ENCODE measurements at places on chromosomes 5 and 9. TPM values are rescaled to one million over a fixed set of nuclear protein-coding genes. Genes with fewer than 3 reads are reported as not detected.

DNA sequence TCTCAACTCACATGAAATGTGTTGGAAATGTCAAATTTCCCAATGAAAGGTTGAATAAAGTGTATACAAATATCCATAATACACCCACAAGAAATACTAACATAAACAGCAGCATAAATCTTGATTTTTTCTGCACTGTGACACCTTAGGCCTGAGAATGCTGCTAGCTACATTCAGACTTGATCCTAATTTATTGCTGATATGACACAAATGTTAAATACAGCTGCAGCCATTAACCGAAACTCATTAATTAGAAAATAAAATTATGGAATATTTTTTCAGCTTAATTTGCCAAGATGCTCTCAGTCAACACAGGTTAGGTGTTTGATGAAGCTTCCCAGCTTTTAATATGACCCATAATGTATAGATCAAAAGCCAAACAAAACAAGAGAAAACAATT lies 914.3 kb upstream of the C9orf72 start:
- no peaks in the 10 kb centered on the region for H3K36me3 ChIP-seq
- no peaks in the 10 kb centered on the region for H3K27me3 ChIP-seq

DNA sequence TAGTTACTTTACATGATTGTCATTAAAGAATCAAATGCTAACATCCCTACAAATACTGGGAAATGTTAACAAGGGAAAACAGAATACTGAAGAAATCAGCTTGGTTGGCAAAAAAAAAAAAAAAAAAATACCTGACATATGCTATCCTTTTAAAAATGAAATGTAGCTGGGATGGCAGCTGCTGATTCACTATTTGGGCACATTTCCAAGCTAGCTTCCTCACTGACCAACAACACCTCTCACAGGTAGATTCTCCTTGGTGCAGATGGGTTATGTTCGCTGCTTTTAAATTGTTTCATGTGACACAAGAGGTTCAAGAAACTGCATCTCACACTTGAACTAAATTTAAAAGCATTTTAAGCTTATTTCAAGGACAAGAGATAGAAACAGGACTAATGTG lies 6.1 kb upstream of the PRUNE2 start:
- no peaks in the 10 kb centered on the region for H3K36me3 ChIP-seq
- peaks cover 27% of the 10 kb centered on the region for H3K27me3 ChIP-seq
- H3K4me3 ChIP-seq: no peak overlapping the region

- no peaks in the 10 kb centered on the region for H3K36me3 ChIP-seq
- no peaks in the 10 kb centered on the region for H3K4me1 ChIP-seq
- no peak overlapping the region for H3K27ac ChIP-seq
- no peaks in the 10 kb centered on the region for H3K27me3 ChIP-seq
- H3K4me3 ChIP-seq: no peak overlapping the region
These were observed 115.6 kb upstream of the CPEB4 start for GRCh38 chr5:173772384-173773059.

DNA sequence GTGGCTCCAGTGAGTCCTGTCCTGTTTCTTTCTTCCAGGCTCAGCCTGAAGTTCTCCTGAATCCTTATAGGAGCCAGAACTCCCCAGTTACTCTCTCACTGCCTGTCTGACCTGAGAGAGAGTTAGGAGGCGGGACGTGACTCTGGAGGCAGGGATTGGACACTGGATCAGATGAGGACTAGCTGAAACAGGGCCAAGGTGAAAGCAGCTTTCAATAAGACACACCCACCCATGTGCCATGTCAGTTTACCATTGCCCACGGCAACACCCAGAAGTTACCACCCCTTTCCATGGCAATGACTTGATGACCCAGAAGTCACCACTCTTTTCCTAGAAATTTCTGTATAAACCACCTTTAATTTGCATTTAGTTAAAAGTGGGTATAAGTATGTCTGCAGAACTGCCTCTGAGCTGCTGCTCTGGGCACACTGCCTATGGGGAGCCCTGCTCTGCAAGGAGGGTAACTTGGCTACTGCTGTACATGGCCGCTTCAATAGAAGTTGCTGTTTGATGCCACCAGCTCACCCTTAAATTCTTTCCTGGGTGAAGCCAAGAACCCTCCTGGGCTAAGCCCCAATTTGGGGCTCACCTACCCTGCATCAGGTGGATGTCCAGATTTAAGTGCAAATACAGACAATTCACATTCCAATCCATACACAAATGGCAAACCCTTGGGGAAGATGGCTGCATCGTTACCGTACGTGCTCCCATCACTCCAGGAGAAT lies 13.7 kb downstream of the FCN2 start:
- H3K27me3 ChIP-seq: peaks cover 25% of the 10 kb centered on the region
- H3K4me3 ChIP-seq: no peak overlapping the region
- no peaks in the 10 kb centered on the region for H3K36me3 ChIP-seq
- no peak overlapping the region for H3K27ac ChIP-seq
- no peak for DNase-seq
- H3K4me1 ChIP-seq: no peaks in the 10 kb centered on the region

DNA sequence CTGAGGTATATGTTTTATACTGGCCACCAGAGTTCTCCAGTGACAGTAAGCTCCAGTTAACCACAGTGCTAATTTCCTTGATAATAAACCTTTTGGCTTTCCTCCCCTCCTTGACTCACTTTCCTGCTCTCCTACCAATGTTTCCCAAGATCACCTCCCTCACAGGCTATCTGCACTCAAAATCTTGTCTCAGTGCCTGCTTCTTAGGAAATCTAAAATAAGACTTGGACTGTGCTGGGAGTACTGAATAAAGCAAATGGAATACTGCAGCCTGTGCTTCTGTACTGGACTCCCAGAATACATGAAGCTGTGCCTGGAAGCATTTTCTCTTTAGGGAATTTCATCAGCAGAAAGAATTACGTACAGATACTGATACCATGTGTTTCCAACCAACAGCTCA lies 1.7 kb upstream of the DCP2 start:
- peaks cover 23% of the 10 kb centered on the region for H3K4me1 ChIP-seq
- no peaks in the 10 kb centered on the region for H3K27me3 ChIP-seq
- no peak overlapping the region for H3K27ac ChIP-seq
- no peak overlapping the region for H3K4me3 ChIP-seq

DNA sequence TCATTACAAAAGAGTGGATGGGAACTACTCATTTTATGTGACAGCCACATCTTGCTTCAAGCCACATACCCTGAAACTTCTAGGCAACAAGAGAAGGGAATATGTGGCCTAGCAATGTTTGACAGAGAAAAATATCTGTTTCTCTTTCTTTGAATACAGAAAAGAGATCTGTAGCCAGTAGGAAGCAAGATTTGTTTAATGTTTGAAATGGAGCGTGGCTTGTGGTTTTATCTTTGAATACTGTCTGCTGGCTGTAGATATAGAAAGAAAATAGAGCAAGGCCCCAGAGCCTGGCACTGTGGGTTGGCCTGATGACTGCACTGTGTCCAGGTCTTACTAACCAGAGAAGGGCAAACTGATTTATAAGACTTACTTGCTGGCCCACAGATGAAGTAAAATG lies 133.8 kb downstream of the ARHGEF28 start:
- H3K36me3 ChIP-seq: no peaks in the 10 kb centered on the region
- H3K4me1 ChIP-seq: peaks cover 13% of the 10 kb centered on the region
- no peak overlapping the region for H3K27ac ChIP-seq
- no peak overlapping the region for H3K4me3 ChIP-seq
- no peaks in the 10 kb centered on the region for H3K27me3 ChIP-seq

DNA sequence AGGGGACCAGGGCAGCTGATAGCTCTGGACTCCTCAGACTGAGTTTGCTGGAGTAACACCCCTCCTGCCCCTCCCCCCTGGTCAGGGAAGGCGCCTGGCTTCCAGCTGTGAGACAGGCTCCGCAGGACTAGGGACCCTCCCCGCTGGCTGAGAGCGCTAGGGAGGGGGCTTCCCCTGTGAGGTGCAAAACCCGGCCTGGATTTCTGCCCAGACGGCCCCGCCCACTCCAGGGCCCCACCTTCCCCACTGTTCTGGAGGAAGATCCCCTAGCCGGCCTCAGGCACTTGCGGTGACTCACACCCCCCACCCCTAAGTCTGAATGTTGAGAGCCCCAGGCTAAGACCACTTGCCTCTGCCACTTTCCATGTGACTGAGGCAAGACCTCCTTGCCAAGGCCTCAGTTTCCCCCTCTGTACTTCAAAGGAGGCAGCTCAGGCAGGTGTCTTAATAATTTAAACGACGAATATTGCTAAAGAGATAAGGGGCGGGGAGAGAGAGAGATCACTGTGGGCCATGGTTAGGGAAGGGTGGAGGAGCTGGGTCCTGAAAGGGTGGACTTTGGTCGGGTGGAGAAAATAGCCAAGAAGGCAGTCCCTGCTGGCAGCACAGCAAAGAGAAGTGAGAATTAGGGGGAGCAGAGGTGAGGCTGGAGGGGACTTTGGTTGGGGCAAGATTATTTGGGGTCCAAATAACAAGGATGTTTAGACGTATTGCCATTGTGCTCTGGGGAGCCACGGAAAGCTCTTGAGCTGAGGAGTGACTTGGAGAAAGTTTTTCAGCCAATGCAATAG lies 1.0 kb upstream of the DAB2IP start:
- H3K36me3 ChIP-seq: no peaks in the 10 kb centered on the region
- H3K4me1 ChIP-seq: no peaks in the 10 kb centered on the region
- DNase-seq: peak; percentile 32
- no peak overlapping the region for H3K4me3 ChIP-seq

DNA sequence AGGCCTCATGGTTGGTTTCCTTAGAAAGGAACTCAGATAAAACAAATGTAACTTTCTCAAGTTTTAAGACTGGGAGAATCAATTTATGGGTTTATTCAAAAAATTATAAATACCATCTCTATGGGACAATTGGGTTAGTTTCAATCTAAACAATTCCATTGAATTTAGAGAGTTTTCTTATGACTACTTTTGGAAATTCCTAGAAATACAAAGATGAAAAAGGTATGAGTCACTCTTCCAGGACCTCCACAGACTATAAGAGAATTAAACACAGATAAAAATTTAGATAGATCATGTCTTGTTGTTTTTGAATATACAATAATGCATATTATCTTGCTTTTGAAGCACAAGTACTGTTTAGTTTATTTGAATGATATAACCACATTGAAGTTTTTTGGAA lies 188.7 kb downstream of the CHSY3 start:
- H3K4me1 ChIP-seq: no peaks in the 10 kb centered on the region
- H3K27ac ChIP-seq: no peak overlapping the region
- no peaks in the 10 kb centered on the region for H3K36me3 ChIP-seq
- H3K4me3 ChIP-seq: no peak overlapping the region

Gene RGMB
- 201 TPM for total RNA-seq

Gene PTPN3
- total RNA-seq: 1.3 TPM

All from GM23248 (cell line).